ENCODE measurements at places on chromosomes 7 and 10.
A peak's percentile ranks its signal among the peaks of the same experiment; 100 is the strongest.

DNA sequence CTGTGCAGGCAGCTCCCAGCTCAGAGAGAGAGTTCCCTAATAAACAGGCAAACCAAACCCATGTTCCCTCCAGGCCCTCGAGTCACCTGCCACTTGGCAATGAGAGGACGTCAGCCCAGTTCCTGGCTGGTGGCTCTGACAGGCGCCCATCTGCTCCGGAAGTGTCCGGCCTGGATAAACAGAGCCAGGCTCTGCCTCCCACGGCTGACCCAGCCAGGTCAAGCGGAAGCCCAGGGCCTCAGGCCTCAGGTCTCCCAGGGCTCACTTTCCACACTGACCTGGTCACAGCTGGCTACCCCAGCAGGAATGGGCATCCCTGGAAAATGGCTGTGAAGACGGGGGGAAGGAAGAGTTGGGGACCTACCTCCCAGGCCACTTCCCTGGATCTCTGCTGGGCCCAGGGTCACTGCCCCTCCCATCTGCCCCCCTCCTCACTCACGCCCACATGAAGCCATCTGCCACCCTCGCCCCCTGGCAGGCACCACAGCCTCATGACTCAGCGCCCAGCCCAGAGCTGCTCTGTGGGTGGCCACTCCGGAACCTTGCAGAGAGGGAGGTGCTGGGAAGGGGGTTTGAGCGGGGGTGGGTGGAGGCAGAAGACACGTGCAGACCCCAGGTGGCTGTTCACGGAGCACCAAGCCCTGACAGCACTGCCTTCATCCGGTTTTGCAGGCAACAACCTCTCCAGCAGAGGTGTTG, 37.4 kb upstream of the DUSP5 start:
- peak; percentile 85 for DNase-seq

GRCh38 chr7:604001-604883, 84.6 kb upstream of the PDGFA start:
- DNase-seq: peak; percentile 43

DNA sequence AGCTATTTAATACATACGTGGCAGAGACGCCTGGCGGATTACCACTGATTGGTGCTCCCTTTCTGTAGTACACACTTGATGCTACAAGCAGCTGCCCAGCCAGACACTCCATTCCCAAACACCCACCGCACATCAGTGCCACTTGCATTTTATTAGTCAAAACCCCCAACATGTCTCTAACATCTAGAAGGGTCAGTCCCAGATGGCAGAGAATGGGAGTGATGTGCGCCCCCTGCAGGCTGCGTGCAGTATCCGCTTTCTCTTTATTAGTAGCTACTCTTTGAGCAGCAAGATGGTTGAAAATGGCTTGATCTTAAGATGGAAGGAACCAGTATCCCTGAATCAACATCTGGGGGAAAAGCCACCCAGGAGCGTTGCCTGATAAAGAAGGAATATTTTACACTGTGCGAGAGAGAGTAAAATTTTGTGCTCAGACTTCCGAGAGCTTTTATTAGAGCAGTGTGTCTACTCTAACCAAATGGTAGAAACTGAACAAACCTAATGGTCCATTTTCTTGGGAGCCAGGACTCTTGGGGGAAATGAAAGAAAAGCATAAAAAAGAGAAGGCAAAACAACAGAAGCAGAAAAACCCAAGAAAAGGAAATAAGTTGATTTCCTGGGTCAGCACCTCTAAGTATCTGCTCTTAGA, 78.3 kb downstream of the ST8SIA6 start:
- DNase-seq: no peak

DNA sequence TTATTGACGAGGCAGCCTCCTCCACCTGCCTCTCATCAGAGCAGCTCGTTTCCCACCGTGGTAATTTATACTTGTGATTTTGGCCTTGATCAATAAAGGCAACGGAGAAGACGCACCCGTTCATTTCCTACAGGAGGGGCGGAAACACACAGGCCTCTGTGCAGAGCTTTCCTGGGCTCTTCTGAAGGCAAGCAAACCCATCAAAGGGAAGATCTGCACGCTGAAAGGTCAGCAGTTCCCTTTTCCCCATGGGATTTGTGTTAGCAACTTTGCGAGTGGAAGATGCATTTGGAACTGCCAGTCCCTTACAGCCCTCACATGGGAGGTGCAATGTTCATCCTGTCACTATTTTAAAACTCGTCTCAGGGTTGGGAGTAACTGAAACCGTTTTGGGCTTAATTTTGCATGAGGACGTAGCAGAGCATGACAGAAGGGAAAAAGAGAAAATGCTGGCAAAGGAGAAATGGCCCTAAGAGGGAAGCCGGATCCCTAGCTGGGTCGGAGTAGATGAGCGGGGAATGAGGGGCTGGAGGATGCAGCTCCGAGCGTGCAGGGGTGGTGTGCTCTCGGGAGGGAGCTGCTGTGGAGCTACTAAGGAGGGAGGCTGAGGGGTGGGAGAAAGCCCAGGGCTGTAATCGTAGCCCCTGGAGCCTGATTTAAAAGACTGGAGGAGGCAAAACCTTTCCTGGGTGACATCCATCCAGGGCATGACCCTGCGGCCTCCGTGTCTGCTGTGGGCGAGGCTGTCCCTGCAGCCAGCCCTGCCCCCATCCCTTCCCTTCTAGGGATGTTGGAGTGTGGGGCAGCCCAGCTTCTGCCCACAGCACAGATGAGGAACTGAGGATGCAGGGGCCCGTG, 111.1 kb upstream of the FAM20C start:
- no peak for DNase-seq

DNA sequence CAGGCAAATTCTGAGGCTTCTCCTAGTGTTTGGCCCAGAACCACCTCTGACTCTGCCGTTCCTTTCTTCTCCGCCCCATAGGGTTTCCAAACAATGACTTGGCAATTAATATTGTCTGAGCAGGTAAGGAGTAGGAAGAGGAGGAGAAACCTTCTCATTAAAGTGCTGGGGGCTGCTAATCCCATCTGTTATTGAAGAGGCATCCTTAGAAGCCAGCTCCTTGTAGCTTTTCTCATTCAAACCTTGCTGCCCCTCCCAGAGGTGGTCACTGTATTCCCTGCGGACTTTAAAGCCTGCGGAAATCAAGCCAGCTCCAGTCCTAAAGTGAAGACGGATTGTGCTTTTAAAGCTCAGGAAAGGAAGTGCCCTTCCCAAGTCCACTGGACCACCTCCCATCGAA, 1.4 kb upstream of the NKX1-2 start:
- no peak for DNase-seq

DNA sequence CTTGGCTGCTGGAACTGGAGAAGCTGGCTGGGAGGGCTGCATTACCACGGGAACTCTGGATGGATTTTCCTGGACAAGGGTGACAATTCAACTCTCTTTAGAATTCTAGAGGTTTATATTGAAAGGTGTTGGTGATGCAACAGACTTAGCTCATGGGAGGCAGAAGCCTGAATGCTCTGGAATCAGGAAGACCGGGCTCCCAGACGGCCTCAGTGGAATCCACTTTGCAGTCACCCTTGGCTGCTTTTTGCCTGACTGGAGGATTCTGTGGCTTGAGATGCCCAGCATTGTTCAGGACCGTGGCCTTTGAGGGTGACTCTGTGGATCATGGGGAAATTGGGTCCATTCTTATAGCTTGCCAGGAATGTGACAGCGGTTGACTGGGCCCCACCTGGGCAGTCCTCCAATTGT, 32.3 kb downstream of the PYROXD2 start:
- DNase-seq: no peak

DNA sequence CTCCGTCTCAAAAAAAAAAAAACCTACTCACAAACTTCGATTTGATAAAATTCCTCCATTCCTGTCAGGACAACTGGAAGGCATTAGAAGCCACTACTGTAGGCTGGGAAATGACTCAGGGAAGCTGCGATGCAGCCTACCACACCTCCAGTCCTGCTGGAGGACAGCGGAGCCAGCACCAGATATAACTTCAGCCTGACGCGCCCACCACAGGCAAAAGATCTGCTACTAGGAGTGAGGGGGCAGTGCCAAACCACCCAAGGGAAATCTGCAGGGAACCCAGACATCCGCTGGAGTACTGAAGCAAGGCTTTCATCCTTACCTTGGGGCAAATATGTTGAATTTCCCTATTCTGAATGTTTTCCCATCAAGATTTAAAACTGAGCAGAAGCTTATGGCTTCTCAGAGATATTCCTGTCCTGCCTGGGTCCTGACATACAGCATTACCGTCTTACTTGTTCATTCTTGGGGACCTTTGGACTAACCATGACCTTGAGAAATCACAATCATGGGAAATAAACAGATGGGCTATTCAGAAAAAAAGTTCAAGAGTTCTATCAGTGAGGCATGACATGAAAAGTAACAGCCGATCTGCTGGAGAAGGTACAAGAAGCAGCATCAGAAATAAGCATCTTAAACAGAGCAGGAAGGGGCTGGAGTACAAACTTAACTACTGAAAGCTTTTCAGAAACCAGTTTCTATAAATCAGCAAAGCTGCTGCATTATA, 20.4 kb downstream of the BCCIP start:
- no peak for DNase-seq

- peak; percentile 79 for DNase-seq
These were observed 338.3 kb downstream of the CXCL12 start for GRCh38 chr10:44046605-44047004.

DNA sequence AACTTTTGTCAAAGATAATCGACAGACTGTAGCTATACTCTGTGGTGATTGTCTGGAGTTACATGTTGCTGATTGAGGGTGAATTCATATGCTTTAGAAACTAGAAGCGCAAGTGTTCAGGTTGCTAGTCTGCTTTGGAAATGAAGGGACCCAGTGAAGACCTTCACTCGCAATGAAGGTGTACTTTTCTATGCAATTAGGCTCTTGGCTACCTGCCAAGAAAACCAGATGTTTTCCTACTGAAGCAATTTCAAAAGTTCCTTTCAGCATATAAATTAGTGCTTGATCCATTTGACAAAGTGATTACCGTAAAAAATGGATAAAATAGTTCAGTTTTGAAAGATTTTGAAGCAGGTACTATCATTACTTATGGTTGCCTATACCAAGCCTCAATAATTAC, 10.0 kb upstream of the STK31 start:
- DNase-seq: no peak

DNA sequence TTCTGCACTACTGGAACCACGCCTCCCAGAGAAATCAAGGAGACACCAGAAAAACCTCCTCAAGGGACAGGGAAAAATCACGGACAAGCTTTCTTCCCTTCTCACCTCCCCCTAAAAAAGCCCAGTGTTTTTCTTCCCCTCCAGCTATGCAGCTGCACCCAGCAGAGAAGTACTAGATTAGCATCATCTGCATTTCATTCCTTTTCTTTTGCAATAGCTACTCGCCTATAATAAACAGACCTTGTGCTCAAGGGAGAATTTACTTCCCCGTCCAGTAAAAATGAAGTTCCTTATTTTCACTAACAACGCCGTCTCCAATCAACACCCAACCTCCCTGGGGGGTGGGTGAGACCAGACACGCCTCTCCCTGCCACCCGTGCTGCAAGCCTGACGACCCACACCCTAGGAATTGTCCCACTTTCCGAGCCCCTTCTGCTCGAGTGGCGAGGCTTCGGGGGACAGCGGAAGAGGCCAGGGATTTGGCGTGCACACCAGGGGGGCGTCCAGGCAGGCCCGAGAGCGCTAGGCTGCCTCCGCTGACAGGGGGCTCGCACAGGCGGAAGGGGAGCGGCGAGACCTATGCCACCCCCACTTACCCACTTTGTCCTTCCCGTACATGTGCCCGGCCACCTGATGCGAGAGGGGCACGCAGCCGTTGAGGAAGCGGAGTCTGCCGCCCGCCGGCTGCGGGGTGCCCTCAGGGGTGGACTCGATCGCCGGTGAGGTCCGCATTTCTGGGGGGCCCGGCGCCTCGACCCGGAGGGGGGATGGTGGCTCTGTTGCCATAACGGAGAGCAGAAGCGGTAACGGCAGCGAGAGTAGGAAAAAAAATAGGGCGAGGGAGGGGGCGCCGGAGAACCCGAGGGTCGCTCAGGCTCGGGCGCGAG, 625 bp downstream of the IPMK start:
- DNase-seq: peak; percentile 46

DNA sequence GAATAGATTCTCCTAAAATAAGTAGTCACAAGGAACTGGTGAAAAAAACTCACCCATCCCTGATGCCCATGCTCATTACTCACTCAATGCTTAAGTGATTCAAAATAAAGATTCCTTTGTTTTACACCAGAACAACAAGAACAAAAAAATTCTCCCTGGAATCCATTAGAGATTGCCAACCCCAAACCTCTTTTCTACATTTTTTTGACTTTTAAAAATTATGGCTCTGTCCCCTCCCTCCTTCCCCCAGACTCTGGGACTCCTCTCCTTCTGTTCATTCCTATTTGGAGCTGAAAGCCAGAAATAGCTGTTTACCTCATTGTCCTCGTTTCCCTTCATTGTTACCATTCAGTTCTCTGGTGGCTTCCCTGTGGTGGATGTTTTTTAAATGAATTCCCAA, 63.2 kb upstream of the FHIP2A start:
- no peak for DNase-seq

DNA sequence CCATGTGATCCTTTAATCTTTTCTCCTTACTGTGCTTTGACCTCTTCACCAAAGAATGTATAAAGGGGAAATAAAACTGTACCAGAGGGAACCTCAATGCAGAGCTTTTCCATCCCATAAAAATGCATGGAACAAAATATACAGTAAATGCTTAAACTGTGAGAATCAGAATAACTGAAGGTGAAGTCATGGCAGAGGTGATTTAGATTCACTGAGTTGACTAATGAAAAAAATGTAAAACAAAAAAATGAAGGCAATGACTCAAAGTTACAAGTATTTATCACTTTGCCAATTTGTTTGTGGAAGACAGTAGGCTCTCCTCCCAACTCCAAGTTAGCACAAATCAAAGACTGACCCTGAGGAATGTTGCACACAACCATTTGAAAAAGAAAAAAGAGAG, 1331.6 kb upstream of the SORCS1 start:
- DNase-seq: no peak

DNA sequence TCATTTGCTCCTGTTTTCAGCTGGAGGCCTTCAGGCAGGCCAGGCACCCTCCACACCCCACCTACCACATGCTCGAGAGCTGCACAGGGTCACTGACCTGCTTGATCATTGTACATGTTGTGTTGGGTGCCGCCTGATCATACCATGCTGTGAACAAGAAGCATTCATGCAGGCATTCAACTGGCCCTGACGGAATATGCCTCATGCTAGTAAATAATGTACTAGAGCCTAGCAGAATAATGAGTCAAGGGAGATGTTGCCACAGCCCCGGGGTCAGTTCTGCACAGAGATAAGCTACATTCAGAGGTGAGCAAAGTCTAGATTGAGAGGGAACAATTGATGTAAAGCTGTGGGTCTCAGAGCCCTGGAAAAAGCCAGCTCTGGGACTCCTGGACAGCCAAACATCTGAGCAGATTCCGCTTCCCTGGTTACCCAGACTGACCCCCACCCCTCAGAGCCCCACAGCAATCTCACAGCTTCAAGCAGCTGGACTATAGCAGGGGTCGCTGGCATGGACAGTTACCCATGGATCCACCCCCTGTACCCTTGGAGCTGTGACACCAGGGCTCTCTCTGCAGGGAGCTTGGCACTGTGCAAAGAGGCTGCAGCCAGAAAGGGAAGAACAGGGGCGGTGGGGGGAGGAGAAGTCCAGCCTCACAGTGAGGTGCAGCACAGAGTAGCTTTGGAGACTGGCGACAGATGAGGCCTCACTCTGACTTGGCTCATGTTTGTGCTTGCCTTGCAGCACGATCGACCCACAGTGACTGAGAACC, 86.6 kb downstream of the FRMPD2 start:
- DNase-seq: no peak
